ENCODE measurements at places on chromosomes 4 and X.
A peak's percentile ranks its signal among the peaks of the same experiment; 100 is the strongest.

DNA sequence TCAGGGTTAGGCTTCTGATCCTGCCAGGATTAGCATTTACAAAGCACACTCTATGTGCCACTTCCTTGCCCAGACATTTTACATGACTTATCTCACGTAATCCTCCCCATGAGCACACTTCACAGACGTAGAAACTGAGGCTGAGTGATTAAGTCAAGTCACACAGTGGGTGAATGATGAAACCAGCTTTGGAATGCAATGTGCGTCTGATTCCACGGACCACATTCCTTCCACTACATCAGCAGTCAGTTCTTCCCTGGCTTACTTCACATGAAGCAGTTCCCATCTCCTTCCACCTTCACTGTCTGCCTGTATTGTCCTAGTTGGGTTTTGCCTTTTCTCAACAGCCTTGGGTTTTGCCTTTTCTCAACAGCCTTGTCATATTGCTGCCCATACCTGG lies 134.3 kb upstream of the PPARGC1A start:
- DNase-seq, result no peak

- no peak for DNase-seq
Observed at GRCh38 chrX:69216446-69216845, 51.2 kb upstream of the PJA1 start.

DNA sequence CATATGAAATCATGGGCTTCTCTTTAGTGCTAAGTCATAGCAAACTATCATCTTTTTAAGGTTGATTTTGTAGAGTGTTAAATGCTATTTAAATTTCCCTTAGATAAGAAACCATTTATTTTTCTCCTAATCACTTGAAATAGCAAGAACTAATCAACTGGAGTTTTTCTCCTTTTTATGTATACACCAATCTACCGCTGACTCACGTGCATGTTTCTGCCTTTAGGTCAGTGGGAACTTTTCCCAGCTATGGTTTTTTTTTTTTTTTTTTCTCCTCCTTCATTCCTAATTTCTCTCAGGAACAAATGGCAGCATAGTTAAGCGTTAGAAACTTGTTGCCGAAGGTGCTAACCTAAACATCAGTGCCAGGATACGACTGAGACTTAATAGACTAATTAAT lies 176.4 kb downstream of the BMPR1B start:
- no peak for DNase-seq

- no peak for DNase-seq
Observed at GRCh38 chr4:132827522-132827921, 321.6 kb upstream of the PCDH10 start.

GRCh38 chrX:123909523-123909922 lies 49.7 kb downstream of the XIAP start:
- no peak for DNase-seq

DNA sequence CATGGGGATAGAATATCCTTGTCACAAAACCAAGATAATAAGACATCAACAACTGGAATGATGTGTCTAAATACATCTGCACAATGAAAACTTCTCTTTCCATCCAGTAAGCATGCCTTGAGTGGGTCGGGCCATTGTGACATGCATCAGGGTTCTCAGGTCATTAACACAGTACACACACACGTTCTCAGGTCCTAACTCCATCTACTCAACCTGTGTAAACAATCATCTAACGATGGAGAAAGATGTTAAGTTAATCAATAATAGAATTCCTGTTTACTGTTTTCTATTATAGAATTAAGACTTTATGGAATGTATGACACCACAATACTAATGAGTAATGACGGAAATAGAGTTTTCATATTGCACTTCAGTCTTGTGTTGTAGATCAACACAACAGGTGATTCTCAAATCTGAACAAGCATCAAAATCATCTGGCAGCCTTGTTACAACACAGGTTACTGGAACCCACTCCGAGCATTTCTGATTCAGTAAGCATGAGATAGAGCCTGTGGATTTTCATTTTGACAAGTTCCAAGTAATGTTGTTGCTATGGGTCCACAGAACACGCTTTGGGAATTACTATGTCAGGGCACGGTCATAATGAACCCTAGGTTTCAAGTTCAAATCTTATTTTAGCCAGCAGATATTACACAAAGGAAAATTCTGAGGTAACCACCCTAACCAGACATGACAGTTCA lies 315.8 kb upstream of the TEX13C start:
- no peak for DNase-seq

DNA sequence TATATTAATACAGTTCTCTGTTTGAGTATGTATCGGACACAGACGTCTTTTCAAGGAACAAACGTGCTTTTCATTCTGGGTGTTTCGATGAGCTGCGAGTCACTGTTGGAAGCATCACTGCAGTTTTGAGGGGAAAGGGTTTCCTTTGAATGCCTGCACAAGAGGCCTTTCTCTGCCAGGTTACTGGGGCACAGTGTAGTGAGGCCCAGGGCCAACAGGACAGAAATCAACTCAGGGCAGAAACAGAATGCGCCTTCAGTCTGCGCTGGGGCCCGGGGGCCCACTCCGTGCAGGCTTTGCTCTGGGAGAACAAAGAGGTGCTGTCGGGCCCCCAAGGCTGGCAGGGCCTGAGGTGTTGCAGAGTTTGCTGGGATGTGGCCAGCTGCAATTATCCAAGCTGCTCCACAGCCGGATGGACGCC lies 2.3 kb upstream of the PPP2R3B start:
- DNase-seq, result no peak

GRCh38 chr4:2389691-2390090 lies 28.8 kb downstream of the ZFYVE28 start:
- DNase-seq, result no peak

- no peak for DNase-seq
Observed at GRCh38 chrX:39782276-39782675, 315.5 kb downstream of the BCOR start.

GRCh38 chr4:13546941-13547484 lies 2.7 kb upstream of the NKX3-2 start:
- no peak for DNase-seq

- peak; percentile 33 for DNase-seq
Observed at GRCh38 chr4:2042204-2042946, 16.8 kb upstream of the NAT8L start.

DNA sequence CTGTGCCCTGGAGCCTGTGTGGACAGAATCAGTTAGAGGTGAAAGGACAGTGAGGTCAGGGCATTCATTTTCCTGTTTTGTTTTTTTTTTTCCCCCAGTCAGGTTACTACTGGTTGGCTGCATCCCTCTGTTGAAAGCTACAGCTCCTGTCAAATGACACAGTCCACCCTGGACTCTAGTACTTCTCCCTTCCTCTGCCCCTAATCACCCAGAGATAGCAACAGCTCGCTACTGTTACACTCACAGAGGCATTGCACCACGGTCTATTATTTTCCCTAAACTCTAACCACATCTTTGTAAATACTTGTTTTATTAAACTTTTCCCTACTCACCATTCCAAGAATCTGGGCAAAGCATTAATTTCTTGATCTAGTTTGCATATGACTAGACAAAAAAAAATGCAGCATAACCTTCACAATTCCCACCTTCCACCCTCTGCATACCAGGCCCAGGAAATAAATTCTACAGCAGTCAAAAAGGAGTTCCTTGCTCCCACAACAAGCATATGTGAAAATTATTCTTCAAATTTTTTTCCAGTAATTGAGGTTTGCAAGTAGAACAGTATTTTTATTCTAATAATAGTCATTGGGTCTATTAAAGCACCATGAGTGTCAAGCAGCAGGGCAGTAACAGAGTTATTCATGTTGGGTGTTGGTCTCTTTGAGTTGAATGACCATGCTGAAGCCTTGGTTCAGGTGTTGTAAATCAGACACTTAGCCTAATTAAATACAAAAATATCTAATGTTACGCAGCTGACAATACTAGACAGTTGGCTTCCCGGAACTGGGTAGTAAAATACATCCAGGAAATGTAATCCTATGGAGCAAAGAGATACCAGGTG lies 329.2 kb downstream of the INPP4B start:
- DNase-seq, result no peak

- no peak for DNase-seq
Observed at GRCh38 chrX:135489542-135489941, 30.9 kb upstream of the INTS6L start.

- DNase-seq, result no peak
Observed at GRCh38 chrX:132710656-132711155, 221.9 kb upstream of the MBNL3 start.

- no peak for DNase-seq
Observed at GRCh38 chrX:40504801-40505605, 75.8 kb upstream of the ATP6AP2 start.

DNA sequence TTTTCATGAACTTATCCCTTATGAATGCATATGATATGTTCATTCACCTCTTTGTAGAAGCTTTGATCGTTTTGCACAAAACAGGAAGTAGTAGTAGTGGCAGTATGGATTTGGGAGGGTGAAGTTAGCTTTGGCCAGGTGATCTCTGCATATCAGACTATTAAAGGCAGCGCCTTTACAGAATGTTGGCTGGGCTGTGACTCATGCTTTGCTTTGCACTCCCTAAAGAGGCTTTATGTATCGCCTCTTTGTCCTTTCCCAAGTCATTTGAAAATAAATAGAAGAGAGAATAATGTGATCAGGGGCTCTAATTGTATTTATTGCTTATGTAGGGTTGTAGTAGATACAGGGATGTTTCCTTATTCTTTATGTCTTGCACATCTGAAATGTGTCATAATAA lies 50.4 kb downstream of the SHROOM3 start:
- DNase-seq, result no peak

GRCh38 chr4:73675623-73676022 lies 55.4 kb upstream of the RASSF6 start:
- DNase-seq, result no peak

- no peak for DNase-seq
Observed at GRCh38 chr4:17024425-17024824, 126.0 kb upstream of the LDB2 start.

DNA sequence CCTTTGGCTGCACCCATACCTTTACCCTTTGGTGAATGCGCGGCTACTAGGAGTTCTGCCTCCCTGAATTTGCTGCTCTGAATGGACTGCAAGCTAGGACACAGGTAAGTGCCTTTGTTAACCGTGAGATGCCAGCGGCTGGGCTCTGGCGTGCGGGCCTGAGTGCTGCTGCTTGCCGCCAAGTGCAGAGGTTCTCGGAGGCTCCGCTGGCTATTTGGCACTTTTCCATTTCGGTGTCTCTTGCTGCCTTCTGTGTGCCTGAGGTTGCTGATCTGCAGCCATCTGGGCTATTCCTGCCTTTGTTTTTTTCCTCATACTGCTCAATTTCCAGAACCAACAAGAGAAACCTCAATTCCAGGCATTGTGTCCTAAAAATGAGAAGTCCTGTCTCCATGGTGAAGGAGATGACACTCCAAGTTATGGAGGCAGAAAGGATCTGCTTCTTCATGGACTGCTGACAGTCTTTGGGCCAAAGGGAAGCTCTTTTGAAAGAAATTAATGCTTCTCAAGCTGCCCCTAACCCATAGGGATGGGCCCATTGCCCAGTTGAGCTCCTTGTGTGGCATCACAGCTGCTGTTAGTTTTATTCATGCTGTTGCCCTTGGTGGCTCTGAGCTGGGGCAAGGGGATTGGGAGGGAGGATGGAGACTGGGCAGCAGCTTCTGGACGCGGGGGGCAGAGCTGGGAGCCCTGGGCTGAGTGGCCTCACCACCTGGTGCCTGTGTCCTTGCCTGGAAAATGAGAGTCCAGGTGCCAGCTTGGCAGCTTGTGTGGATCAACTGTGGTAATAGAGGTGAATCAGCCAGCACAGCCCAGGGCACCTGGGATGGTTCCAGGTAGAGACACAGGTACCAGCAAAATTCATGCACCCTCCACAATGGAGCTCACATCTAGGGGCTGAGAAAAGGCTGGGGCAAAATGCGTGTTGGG lies 3.8 kb upstream of the TBC1D14 start:
- no peak for DNase-seq

DNA sequence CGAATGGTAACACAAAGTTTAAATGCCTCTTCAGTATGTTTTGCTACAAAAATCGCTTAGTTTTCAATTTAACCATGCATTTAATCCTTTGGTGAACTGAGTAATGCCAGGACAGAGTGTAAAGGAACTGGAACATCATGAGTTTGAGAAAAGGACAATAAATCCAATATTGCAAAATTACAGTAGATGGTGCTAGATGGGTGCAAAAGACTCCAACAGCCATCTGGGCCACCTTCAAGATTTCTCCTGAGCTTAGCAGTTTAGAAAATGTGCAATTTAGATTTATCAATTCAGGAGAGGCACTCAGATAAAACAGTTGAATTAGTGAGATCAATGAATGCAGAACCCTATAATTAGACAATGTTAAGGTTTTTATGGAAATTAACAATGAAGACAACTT lies 33.2 kb upstream of the MID1IP1 start:
- DNase-seq, result peak; percentile 12

DNA sequence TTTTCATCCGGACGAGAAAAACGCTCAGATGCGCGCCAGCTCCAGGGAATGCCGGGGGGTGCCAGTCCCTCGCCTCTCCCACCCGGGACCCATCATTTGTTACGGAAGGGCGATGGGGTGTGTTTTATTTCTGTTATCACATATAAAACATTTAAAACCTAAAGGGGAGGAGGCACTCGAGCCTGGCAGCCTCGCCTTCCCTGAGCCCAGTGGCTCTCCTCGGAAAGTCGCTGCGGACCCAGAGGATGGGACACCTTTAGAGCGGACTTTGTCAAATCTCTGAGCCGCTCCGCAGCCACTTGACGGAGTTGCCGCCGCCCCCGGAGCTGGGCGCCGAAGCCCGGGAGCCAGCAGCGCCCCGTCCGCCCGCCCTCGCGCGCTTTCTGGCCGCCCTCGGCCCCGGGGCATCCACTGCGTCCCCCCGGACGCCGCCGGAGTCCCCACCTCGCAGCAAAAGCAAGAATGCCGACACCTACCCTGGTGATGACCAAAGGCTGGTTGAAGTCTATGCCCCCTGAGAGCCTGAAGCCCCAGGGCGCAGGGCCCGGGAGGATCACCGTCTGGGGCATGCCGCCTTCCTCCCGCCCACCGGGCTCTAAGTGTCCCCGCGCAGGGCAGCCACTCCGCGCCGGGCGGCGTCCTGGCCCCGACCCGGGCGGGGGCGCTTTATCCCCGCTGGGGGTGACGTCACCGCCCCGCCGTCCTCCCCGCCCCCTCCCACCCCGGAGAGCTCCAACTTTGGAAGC lies at the start of gene PDLIM3:
Gene PDLIM3, minus strand, starts transcription at position 642 of the 746 bp plus-strand sequence. Its CDS starts 73 bp downstream, at position 569.
- DNase-seq, result no peak

- DNase-seq, result no peak
Observed at GRCh38 chrX:9988762-9989161, 21.6 kb downstream of the CLDN34 start.

- DNase-seq, result no peak
Observed at GRCh38 chr4:107900067-107900466, 31.3 kb upstream of the CYP2U1 start.

DNA sequence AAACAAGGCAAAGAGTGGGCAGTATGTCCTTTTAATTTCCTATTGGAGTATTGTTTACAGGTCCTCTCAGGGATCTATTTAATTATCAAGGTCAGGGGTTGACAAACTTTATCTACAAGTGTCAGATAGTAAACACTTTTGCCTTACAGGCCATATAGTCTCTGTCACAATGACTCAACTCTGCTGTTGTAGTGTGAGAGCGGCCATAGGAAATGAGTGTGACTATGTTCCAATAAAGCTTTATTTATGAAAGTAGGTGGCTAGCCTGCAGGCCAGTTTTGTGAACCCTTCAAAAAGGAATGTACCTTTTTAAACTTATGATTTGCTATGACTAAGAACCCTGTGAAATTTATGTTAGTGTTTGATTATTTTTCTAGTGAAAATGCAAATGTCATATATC lies 156.1 kb downstream of the GPAT3 start:
- no peak for DNase-seq

GRCh38 chr4:56979421-56980072 lies 851 bp downstream of the POLR2B start:
- DNase-seq, result peak; percentile 12

GRCh38 chrX:49199906-49200771 lies at the start of gene SYP:
Gene SYP (minus strand): TSS chrX:49200193. CDS start chrX:49200186, 7 bp downstream.
- peak; percentile 86 for DNase-seq
